ENCODE measurements at places on chromosomes 12 and 14.
A peak's percentile ranks its signal among the peaks of the same experiment; 100 is the strongest.

- DNase-seq: no peak
Observed at GRCh38 chr14:56720703-56721460, 89.4 kb downstream of the OTX2 start.

GRCh38 chr14:68397822-68398221 is 395.0 kb downstream of the ZFP36L1 start:
- DNase-seq: no peak

GRCh38 chr14:89129570-89129969 is 287.5 kb downstream of the FOXN3 start:
- no peak for DNase-seq

DNA sequence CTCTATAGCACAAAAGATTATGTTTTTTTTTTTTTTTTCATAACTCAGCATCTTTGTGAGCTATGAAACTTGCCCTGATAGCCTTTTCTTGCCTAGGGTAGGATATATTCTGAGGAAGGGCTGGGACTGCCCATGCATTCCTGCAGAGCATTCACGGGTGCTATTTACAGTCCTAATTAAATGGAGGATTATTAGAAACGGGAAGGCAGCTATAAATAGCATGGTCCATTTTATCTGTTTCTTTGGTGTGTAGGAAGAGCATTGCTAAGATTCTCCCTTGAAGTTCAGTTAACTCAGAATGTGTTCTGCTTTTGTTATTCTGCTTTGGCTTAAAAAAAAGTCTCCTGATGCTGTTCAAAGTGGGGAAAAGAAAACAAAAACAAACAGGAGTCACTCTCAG is 630.9 kb downstream of the DIO2 start:
- no peak for DNase-seq

- no peak for DNase-seq
Observed at GRCh38 chr12:53532021-53532420, 24.7 kb upstream of the NPFF start.

DNA sequence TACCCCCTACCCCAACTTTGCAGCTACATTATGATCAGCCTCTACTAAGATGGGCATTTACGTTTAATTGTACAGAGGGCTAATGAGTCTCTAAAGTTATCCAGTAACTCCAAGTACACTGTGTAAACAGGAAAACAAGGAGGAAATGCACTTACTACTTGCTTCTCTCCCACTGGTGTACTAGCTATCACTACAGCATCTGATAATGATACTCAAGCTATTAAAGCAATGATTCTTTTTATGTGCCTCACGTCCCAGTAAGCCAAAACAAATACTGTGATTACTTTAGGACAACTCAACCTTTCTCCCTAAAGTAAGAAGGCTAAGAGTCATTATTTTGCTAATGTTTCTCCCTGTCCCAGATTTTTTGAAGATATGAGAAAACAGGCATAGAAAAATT is 128.6 kb upstream of the CCDC175 start:
- no peak for DNase-seq

DNA sequence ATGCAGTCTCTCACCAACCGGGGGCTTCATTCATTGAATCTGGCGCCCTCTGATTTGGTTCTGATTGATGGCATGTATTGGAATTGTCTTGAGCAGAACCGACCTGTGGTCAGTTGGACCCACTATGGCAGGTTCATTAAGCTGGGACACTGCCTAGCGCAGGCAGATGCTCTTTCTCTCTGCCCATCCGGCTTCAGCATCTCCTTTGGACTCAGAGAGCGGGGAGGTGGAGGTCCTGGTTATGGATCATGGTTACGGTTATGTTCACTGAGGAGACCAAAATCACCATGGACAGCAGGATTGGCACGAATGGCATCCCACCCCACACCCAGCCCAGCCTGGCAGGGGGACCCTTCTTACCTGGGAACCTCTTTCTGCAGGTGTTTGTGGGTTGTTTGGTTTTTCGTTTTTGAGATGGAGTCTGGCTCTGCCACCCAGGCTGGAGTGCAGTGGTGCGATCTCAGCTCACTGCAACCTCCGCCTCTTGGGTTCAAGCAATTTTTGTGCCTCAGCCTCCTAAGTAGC is 16.4 kb upstream of the BCL7A start:
- no peak for DNase-seq

DNA sequence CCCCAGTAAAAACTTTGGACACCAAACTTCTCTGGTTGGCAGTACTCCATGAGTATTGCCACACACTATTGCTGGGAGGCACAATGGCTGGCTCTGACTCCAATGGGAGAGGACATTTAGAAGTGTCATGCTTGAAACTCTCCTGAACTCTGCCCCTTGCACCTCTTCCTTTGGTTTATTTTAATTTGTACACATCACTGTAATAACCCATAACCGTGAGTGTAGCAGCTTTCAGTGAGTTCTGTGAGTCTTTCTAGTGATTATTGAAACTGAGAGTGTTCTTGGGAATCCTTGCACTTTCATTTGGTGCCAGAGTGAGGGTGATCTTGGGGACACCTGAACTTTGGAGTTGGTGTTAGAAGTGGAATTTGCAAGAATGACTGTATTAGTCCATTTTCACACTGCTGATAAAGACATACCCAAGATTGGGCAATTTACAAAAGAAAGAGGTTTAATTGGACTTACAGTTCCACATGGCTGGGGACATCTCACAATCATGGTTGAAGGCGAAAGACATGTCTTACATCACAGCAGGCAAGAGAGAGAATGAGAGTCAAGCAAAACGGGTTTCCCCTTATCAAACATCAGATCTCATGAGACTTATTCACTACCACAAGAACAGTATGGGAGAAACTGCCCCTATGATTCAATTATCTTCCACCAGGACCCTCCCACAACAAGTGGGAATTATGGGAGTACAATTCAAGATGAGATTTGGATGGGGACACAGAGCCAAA is 41.3 kb upstream of the CEP83 start:
- no peak for DNase-seq

DNA sequence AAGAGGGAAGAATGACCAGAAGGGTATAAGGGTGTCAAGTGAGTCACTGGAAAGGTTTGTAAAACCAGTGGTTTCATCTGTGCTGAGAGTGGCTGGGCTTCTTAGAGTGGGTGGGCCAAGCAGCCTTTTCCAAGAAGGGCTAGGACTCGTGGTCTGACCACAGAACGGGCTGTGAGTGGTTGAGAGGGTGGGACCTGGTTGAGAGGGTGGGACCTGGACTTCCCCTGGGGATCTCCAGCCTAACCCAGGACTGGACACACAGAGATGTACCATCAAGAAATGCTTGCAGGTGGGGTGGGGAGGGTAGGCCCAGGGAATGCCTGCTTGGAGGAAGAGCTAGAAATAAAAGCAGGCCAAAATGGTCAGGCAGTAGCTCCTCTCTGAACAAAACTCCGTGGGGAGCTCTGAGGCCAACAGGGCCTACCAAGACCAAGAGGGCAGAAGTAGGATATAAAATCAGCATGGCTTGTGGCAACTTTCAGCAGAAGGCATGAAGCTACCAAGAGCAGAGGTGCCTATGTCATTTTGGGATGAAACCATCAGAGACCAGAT is 140.5 kb downstream of the FOXN3 start:
- peak; percentile 27 for DNase-seq

GRCh38 chr14:74977901-74978385 is 22.5 kb upstream of the PGF start:
- no peak for DNase-seq

DNA sequence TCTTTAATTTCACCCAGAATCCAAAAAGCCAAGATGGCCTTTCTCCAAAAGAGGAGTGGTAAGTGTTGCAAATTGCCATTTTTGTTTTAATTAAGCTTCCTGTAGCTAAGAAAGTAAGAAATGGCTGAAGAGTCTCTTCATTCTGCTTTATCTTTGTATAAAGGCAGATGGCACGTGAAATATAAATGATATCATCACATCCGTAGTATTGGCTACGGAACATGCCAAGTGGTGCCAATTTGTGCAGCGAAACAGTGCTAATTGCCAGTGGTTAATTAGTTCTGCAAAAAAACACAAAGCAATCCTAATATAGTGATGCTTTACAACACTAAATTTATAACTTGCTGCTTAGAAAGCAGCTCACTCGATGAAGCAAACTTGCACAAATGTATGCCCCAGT is 29.4 kb downstream of the PLEKHG7 start:
- no peak for DNase-seq

DNA sequence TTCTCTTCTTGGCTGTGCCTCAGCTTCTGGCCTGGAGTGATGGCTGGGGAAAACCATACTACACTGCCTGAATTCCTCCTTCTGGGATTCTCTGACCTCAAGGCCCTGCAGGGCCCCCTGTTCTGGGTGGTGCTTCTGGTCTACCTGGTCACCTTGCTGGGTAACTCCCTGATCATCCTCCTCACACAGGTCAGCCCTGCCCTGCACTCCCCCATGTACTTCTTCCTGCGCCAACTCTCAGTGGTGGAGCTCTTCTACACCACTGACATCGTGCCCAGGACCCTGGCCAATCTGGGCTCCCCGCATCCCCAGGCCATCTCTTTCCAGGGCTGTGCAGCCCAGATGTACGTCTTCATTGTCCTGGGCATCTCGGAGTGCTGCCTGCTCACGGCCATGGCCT is at the start of gene OR10P1:
TSS of gene OR10P1 (plus strand) at position 40 of the 400 bp plus-strand sequence. CDS start at position 40, 0 bp downstream.
- no peak for DNase-seq

DNA sequence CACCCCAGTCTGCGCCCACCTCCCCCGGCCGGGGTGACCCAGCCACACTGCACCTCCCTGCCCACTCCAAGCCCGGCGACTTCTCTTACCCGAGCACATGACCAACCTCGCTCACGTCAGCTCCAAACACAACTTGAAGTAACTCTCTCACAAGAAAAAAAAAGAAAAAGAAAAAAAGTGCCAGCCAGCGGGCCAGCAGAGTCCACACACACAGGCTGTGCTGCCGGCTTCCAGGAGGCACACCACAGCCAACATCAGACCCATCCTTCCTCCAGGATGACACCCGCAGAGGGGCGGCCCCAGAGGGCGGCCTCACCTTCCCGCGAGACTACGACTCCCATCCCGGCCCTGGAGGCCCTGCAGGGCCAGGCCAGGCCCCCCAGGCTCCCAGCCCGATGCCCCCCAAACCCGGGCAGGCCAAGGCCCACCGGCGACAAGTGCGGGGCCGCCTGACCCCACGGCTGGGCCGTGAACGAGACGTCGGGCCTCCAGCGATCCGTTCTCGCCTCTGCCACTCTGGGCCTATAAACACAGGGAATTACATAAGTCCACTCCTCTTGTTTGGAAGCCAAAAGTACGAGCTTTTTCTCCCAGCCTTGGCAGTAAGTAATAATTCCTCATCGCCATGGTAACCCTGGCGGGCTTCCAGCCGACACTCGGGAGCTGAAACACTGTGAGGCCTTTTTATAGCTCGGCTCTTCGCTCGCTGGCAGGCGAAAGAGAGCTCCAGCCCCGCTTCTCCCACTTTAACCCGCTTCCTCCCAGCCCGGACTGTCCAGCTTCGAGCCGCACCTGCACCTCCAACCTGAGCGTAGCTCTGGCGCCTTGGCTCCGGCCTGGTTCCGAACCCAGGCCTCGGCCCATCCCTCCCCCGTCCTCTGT is 49.1 kb downstream of the NCOR2 start:
- no peak for DNase-seq

- no peak for DNase-seq
Observed at GRCh38 chr12:7444537-7444936, 584 bp upstream of the CD163L1 start.

DNA sequence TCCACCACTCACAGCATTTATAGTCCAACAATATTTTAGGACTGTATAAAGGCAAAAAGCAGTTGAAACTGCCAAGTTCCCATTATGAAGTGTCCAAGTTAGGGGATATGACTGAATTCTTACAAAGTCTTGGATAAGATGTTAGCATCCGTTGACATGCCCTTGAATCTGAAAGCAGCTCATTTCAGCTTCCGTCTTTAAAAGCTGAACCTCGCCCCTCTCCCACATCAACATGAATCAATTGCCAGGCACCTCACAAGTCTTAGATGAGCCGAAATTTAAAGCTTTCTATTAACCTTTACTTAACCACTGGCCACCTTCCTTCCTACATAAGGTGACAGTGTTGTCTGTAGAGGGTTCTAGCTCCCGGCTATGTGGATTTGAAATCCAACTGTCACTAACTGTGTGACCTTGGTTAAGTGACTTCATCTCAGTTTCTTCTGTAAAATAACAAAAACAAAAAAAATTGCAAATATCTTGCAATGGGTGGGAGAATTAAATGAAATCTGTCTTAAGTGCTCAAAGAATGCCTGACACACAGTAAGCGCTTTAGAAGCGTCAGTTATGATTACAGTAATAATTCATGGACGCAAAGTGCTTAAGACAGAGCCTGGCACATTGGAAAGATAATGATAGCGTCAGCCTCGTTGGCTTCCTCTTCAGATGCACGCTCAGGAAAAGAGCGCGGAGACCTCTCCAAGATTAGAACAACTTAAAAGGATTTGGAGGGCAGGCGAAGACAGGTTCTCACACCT is 1.2 kb downstream of the PPP1CC start:
- no peak for DNase-seq

GRCh38 chr12:53659571-53659981 is 16.3 kb downstream of the ATP5MC2 start:
- no peak for DNase-seq

DNA sequence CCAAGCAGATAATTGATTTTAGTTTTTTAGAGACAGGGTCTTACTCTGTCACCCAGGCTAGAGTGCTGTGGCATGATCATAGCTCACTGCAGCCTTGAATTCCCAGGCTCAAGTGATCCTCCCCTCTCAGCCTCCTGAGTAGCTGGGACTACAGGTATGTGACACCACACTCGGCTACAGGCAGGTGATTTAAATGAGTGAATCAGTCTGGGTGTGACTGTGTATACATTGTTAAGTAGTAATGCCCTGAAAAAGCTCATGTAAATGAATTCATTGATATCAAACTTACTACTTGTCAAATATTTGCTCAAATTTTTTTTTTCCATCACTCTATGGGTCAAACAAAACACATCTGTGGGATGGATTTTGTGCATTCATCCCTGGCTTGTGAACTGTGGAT is 6.3 kb upstream of the USP44 start:
- no peak for DNase-seq

- DNase-seq: no peak
Observed at GRCh38 chr14:103539056-103539825, 10.2 kb downstream of the TRMT61A start.

- DNase-seq: no peak
Observed at GRCh38 chr14:56099081-56099797, 19.0 kb upstream of the PELI2 start.

GRCh38 chr14:65134651-65135579 is 32.6 kb upstream of the MAX start:
- no peak for DNase-seq

GRCh38 chr12:75341873-75342272 is 7.4 kb downstream of the GLIPR1L1 start:
- no peak for DNase-seq

GRCh38 chr12:69627501-69627900 is 16.8 kb upstream of the LRRC10 start:
- DNase-seq: no peak

DNA sequence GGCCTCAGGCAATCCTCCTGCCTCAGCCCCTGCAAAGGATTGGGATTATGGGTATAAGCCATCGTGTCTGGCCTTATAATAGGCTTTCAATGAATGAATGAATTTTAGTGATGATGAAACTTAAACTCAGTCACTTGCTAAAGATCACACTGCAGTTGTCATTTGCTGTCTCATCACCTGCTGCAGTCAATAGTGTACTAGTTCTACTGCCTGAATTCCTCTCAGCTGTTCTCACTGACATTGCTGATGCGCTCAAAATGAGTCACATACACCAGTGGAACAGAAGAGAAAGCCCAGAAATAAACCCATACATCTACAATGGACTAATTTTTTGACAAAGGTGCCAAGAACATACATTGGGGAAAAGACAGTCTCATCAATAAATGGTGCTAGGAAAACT is 5.6 kb upstream of the SYNJ2BP start:
- DNase-seq: no peak

All from stimulated activated CD8-positive, alpha-beta memory T cell treated with anti-CD3 and anti-CD28 coated beads, Interleukin-4, amount 100 ng/mL, for 1 hour (primary cell).